ENCODE measurements at places on chromosomes 5 and 9.

DNA sequence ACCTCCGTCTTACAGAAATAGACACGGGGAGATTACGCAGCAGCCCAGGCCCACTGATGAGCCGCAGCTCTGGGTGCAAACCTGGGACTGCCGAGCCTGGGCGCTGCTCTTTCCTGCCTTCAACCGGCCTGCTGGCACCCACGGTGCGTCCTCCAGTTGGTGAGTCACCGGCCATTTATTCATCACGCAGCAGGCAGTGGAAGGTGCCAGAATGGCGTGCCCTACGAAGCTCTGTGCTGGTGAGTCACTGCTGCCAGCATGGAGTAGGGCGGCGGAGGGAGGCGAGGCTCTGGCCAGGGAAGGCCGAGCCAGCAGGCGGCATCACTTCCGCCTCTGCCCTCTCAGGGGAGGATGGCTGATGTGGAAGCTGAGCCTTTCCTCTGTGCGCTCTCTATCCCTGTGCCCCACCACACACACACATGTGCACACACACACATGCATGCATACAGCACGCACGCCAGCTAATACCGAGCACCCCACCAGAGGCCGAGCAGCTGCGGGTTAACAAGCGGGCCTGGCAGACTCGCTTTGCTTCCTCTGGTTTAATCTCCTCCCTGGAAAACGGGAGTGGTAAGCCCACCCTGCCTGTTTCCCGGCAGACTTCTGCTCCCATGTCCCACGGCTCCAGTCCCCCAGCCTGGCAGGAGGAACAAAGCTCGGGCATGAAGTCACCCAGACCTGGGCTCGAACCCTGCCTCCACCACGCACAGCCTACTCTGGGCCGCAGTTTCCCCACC, 39.2 kb downstream of the OLFM1 start:
- no peak for DNase-seq

DNA sequence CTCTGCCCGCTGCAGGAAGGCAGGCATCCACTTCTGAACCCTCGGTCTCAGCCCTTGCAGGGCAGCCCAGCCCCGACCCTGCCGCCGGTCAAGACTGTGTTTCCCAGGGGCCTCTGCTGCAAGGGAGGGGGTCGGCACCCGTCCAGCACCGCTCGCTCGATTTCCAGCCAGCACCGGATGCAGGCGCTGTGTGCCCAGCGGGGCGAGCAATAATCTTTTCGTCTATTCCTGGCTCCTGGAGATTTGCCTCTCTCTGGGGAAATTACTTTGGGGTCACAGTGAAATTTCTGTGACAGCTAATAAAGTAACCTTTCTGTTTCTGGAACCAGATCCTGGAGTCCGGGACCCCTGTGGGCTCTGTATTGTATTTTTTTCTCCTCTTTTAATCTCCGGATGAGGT, 155.3 kb downstream of the COL23A1 start:
- no peak for DNase-seq

DNA sequence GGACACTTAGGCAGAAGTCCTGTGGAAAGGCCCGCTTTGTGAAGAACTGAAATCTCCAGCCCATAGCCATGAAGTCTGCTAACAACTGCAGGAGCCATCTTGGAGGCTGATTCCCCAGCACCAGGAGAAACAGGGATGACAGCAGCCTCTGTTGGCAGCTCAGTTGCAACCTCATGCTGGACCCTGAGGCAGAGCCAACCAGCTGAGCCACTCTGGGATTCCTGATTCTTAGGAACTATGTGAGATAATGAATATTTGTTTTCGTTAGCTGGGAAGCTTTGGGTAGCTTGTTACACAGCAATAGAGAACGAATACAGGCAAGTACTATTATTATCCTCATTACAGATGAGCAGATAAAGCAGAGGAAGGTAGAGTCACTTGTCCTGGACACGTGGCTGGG, 210.5 kb upstream of the ANKH start:
- DNase-seq = no peak

GRCh38 chr5:58156973-58157701, 302.7 kb downstream of the PLK2 start:
- DNase-seq = peak; percentile 62

DNA sequence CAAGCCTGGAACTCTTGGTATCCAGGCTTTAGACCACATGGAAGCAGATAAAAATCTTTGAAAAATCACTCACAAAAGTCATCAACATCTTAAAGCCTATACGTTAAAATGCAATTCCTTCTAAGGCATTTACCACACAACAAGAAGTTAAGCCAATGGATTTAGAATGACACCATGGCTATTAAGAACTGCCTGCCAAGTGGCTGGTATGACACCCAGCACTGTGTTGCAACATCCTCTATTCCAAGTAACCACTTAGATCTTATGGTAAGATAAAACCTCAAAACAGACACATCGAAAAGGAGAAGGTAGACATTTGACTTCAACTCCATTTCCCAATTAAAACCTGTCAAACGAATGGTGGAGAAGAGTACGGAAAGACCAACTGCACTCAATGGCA, 344.2 kb upstream of the SLC30A5 start:
- DNase-seq = no peak

DNA sequence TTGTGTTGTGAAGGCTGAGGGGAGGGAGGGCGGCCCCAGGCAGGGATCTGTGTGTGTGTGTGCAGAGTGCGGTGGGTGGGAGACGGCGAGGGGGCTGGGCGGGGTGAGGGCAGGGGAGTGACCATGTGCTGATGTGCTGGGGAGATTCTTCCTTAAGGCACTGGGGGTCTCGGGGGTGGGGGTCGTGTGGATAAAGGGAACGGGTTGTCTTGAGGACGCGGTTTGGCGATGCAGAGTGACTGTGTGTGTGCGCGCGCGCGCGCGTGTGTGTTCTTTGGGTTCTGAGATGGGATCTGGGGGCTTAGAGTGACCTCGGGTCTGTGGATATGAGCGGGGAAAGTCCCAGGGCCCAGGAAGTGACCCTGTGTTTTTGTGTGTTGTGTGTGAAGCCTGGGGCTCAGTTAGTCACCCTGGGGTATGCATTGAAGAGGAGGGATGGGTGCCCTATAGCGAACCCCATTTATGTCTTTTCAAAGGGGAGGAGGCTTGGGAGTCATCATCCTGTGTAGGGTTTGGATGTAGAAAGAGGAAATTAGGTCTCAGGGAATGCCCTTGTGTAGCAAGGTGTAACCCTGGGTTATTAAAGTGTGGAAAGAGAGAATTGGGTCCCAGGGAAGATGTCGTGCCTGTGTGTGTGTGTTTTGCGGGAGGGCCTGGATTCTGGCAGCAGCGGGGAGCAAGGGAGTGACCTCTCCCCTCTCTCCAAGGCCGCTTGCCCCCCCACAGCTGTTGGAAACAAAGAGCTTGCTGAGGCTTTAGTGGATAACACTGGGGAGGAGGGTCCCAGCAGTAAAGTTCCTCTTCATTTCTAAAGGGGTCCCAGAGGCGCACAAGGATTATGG, 1.4 kb downstream of the TMEFF1 start:
- no peak for DNase-seq

DNA sequence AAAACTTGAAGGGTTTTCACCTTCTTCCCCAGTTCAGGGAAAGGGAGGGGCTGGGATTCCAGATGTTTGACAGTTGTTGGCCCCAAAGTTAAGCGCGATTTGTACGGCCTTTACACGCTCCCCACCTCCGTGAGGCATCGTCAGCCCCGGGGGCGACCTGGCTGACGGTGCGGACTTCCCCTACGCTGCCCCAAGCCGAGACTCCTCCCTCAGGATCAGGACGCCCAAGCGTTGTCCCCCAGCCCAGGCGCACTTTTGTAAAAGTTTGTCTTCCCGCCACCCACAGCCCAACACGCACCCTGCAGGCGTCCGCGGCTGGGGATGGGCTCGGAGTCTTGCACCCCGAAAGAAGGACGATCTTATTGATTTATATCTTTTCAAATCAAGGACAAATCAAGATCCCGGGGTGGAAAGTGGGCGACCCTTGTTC, 713 bp downstream of the MOB3B start:
- DNase-seq = no peak

GRCh38 chr9:112443636-112444035, 43.0 kb upstream of the KIAA1958 start:
- DNase-seq = no peak

DNA sequence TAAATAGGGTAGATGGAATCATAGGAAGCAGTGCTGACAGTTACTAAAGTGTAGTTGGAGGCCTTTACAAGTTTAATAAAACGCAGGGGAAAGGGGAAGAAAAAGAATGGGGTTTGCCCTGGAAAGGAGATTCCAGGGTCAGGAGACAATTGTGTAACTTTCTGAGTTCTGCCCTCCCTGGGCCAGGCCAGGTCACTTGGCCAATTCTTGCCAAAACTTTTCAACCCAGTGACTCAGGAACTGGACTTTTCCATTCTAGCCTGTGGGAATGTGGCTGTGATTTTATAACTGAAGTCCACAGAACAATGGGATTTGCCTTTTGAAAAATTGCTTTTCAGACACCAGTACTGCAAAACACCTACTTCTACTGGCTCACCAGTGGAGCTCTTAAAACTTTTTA, 289.8 kb upstream of the ANKRD55 start:
- DNase-seq = no peak

DNA sequence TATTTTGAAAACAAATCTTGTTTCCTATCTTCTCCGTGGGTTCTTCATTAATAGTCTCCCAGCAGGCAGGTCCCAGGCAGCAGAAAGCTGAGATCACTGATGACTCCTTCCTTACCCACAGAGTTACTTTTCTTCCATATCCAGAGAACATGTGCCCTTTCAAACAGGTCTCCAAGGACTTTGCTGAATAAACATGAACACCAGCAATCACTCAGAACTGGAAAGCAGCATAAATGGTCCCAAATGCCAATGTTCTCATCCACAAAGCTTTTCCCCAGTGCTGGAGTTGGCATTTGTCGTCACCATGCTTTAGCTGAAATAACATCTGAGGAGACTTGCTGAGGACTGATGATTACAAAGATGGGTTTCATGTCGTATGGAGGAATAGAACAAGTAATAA, 134.0 kb downstream of the YIPF5 start:
- no peak for DNase-seq

GRCh38 chr9:2610985-2611384, 10.6 kb upstream of the VLDLR start:
- no peak for DNase-seq

GRCh38 chr5:125050926-125051325, 304.5 kb upstream of the ZNF608 start:
- no peak for DNase-seq

- no peak for DNase-seq
Observed at GRCh38 chr9:3043369-3043768, 199.5 kb upstream of the PUM3 start.

- DNase-seq = peak; percentile 20
Observed at GRCh38 chr9:10366171-10366779, 246.5 kb downstream of the PTPRD start.

DNA sequence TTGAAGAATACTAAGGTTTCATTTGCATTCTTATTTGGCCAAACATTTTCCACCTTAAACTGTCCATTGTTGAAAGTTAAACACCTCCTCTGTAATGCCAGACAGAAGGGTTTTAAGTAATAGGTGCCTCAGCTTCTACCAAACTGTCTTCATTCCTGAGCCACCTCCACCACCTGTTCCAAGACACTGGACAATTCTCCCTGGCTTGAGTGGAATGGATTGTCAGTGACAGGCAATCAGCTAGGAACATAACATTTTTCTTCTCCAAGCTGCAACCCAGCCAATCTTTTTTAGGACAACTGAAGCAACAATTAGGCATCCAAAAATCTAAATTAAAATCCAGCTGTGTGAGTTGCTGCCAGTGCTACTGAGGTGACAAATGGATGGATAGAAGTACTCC, 73.9 kb upstream of the ICE1 start:
- DNase-seq = no peak

Data from fibroblast of skin of left quadriceps (primary cell).